NCI-H1930 (cell line): ENCODE measurements at places on chromosomes 5 and 9.

DNA sequence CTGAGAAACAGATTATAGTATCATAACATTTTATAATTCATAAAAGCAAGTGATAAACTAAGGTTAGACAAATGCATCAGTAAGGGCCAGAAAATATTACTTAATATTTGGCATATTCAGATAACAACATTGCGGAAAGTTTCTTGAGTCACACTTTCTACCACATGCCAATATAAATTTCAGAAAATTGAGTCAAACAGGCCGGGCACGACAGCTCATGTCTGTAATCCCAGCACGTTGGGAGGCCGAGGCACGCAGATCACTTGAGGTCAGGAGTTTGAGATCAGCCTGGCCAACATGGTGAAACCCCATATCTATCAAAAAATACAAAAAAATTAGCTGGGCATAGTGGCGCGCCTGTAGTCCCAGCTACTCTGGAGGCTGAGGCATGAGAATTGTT, 47.1 kb downstream of the SLC38A9 start:
- no peak for DNase-seq

- DNase-seq = no peak
Measured at GRCh38 chr5:44266882-44267576, 122.2 kb downstream of the FGF10 start.

DNA sequence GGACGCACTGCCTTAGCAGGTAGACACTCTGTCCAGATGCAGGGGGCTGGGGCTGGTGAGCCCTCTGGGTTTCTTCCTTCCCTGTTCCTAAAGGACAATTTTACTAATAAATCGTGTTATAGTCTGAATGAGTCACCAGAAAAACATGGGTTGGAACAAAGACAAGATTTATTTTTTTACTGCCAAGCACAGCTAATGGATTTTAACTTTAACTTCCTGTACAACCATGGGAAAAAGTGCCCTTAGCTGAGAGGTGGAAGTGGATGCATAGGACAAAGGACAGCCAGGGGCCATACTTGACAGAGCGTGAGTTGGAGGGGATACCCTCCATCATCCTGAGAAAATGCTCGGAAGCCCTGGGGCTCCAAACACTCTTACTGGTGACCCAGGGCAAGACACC, 300.7 kb downstream of the MSX2 start:
- DNase-seq = no peak

GRCh38 chr9:100674419-100675122, 96.7 kb downstream of the CAVIN4 start:
- no peak for DNase-seq

- DNase-seq = no peak
Measured at GRCh38 chr9:13268469-13268868, 11.0 kb downstream of the MPDZ start.

- no peak for DNase-seq
Measured at GRCh38 chr9:112041536-112042243, 133.4 kb downstream of the SUSD1 start.

GRCh38 chr9:120258096-120258495, 321.9 kb downstream of the CDK5RAP2 start:
- no peak for DNase-seq

GRCh38 chr5:16888694-16889124, 47.4 kb downstream of the MYO10 start:
- DNase-seq = no peak

GRCh38 chr9:21095561-21095960, 17.8 kb upstream of the IFNB1 start:
- no peak for DNase-seq

DNA sequence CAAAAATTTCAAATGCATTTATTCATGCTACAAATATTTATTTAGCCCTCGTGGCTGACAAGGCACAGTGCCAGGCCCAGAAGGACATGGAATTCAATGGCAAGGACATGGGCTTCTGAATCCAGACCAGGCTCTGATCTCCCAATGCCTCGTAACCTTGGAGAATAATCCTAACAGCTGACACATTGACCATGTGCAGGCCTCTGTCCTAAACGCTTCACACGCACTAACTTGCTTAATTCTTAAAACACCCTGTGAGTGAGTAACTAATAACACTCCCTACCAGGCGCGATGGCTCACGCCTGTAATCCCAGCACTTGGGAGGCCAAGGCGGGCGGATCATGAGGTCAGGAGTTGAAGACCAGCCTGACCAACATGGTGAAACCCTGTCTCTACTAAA, 33.2 kb downstream of the MYO10 start:
- DNase-seq = no peak

- DNase-seq = no peak
Measured at GRCh38 chr5:172110921-172111851, 76.8 kb downstream of the STK10 start.

DNA sequence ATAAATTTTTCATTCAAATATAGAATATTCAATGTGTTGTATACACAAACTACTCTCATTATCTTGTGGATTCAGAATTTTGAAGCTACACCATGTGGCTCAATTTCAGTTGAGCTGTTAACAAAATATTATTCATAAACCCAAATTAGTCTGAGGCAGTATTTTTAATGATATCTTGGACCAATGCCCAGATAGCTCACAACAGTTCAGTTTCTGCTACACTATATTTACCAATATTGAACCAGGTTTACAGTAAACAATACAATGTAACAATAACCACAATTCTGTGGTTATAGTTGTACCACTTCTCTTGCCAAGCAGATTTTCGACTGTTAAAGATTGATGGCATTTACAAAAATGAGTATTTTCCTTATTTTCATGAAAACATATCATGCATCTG, 99.9 kb downstream of the SSBP2 start:
- no peak for DNase-seq

DNA sequence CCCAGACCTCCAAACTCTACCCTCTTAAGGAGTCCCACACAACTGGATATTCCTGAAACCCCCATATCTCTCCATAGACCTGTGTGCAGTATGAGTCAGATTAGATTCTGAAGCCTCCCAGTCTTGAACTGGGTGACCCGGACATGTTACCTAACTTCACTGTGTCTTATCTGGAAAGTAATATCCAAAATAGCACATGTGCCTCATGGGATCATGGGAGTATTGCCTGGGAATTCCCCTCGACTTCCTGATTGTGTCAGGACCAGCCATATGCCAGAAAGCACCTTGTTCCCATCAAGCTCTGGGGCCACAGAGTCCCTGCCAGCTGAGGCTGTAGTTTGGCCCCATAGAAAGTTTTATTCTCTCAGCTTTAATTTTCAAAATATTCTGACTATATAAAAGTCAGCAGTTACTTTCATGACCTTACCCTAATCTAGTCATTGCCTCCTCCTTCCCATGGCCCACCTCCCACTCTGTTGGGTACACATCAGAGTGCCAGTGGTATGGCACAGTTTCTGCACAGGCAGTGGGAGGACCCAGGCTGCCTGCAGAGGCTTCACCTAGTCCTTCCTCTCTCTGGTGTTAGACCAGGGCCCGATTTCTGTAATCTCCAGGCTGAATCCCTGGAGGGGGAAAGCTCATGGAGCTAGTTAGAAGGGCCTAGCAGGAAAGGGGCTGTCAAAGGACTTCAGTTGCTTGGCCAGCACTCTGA, 19.5 kb upstream of the B4GALT1 start:
- DNase-seq = no peak
